ENCODE measurements at places on chromosomes 3 and 15. TPM values are rescaled to one million over a fixed set of nuclear protein-coding genes. Genes with fewer than 3 reads are reported as not detected.

DNA sequence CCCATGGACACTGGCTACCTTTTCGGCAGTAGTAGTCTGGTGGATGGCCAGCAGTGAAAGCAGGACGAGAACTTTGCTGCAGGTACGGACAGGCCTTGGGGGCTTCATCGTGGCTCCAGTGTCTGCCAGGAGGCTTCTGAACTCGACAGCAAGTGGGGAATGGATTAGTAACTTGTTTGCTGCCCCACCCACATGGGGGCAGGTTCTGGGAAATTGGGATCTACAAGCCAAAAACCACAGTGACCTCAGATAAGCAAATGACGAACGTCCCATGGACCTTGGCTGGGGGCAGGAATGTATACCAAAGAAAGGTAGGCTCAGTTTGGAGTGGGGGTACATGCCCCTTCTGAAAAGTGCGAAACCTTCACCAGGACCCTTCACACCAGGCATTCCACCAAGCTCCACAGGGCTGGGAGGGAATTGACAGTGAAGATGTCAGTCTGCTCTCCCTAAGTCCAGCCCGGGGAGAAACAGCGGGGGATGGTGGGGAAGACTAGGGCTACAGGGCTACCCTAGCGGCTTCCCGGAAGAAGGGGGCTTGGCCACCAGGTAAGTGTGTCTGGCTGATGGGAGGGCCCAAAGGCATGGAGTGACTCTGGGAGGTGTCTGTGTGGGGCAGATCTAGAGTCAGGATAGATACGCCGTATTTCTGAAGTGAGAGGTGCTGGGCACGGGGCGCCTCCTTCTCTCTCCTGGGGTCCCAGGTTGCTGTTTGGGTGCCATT, at the start of gene ITIH4:
Gene ITIH4 (minus strand): TSS at position 138 of the 724 bp plus-strand sequence. CDS start 30 bp downstream, at position 108.
- peaks cover 16% of the 10 kb centered on the region for H3K4me1 ChIP-seq
- H3K36me3 ChIP-seq, result no peaks in the 10 kb centered on the region
- no peak for DNase-seq

- H3K4me1 ChIP-seq, result no peaks in the 10 kb centered on the region
- H3K4me3 ChIP-seq, result no peak overlapping the region
- H3K27me3 ChIP-seq, result no peaks in the 10 kb centered on the region
- DNase-seq, result no peak
- no peaks in the 10 kb centered on the region for H3K36me3 ChIP-seq
Measured at GRCh38 chr3:19248767-19249166, 100.5 kb downstream of the KCNH8 start.

DNA sequence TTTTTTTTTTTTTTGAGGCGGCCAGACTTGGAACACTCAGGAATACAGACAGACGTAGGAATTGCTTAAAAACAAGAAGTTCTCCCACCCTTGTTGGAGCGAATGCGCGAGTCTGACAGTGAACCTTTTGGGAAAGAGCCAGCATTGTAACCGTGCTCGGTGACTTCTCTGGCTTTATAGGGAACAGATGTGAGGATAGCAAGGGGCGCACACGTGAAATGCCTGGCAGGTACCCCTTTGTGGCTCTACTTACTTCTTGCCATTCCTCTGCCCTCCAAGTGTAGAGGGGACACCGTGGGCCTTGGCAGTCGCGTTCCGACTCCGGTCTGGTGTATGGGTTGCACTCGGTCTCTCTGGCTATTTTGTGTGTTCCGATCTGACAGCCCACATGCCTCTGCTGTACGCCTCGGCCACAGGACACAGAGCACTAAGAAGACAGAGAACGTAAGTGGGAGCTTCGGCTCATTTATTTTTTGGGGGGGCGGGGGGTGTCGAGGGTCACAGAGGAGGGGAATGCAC, 126.4 kb downstream of the ADAMTS9 start:
- DNase-seq, result no peak
- H3K36me3 ChIP-seq, result no peaks in the 10 kb centered on the region
- H3K27me3 ChIP-seq, result no peaks in the 10 kb centered on the region
- H3K27ac ChIP-seq, result no peak overlapping the region

GRCh38 chr3:11819146-11819689, 27.5 kb downstream of the TAMM41 start:
- H3K36me3 ChIP-seq, result peaks cover 32% of the 10 kb centered on the region
- H3K4me3 ChIP-seq, result no peak overlapping the region
- no peaks in the 10 kb centered on the region for H3K27me3 ChIP-seq
- DNase-seq, result no peak
- no peak overlapping the region for H3K27ac ChIP-seq

DNA sequence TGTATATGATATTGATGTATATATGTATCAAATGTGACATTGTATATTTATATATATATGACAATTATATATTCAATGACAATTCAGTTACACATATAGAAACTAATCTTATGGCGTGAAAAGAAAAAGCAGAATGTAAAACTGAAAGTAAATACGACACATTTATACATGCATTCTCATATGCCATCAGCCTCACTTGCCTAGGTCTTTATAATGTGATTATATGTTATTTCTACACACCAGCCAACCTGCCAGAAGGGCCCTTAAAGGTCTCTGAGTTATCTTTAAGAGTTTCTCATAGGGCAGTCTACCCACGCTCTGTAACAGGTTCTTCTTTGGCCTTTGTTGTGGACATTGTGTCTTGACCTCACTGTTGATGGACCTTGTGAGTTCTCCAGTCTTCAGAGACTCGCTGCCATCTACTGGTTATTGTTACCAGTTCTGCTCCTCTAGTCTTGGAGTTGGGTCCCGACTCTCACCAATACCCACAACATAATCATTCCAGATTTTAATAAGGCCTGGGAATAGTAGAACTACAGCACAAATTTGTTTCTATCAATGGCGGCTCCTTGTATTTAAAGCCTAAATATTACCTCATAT, 371.5 kb upstream of the GOLIM4 start:
- no peaks in the 10 kb centered on the region for H3K27me3 ChIP-seq
- no peak overlapping the region for H3K27ac ChIP-seq
- H3K4me1 ChIP-seq, result no peaks in the 10 kb centered on the region
- H3K36me3 ChIP-seq, result no peaks in the 10 kb centered on the region

DNA sequence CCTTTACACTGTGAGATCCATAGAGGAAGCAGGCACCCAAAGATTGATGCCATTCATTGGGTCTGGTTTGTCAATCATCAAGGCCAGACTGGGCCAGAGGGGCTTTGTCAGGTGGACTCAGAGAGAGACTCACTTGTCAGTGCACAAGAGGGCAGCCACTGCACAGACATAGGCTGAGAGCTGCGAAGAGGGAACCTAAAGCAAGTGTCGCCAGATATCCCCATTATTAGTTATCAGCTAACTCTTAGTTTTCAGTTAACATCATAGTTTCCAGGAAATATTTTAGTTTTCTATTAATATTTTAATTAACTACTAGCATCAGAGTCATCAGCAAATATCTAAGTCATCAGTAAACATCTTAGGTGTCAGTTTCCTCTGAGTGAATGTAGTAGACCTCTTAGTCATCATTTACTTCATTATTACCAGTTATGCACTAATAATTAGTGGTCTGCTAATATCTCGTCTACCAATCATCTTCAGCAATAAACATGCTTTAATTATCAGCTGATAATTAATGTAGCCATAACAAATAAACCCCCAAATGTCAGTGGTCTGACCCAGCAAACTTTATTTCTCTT, 41.7 kb upstream of the LIMD1 start:
- no peak overlapping the region for H3K27ac ChIP-seq
- peaks cover 7% of the 10 kb centered on the region for H3K4me1 ChIP-seq
- H3K27me3 ChIP-seq, result no peaks in the 10 kb centered on the region
- no peak overlapping the region for H3K4me3 ChIP-seq

GRCh38 chr15:74519311-74519710, 21.7 kb upstream of the ARID3B start:
- H3K4me3 ChIP-seq, result no peak overlapping the region
- peaks cover 3% of the 10 kb centered on the region for H3K4me1 ChIP-seq
- H3K27ac ChIP-seq, result no peak overlapping the region
- no peak for DNase-seq
- no peaks in the 10 kb centered on the region for H3K27me3 ChIP-seq
- H3K36me3 ChIP-seq, result no peaks in the 10 kb centered on the region

DNA sequence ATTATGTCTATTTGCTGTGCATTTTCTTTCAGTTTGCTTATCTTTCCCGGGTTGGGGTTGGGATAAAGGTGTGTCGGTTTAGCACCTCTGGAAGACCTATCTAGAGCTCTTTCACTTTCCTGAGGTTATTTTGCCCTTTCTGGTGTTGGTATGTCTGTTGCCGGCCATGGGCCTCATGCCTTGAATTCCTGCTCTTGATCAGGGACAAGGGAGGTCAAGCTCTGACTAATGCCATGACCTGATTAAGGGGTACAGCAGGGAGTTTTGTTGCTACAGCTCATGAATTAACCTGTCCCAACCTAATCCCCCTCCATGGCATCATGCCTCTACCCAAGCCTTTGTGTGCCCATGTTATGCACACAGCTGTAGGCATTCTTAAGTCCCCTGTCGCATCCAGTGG, 70.5 kb upstream of the GOLGA6B start:
- DNase-seq, result no peak
- H3K4me3 ChIP-seq, result no peak overlapping the region
- peaks cover 35% of the 10 kb centered on the region for H3K36me3 ChIP-seq
- peaks cover 2% of the 10 kb centered on the region for H3K4me1 ChIP-seq

- H3K27ac ChIP-seq, result no peak overlapping the region
- no peak for DNase-seq
- no peak overlapping the region for H3K4me3 ChIP-seq
- peaks cover 4% of the 10 kb centered on the region for H3K27me3 ChIP-seq
Measured at GRCh38 chr3:150372722-150373121, 35.4 kb upstream of the TSC22D2 start.

DNA sequence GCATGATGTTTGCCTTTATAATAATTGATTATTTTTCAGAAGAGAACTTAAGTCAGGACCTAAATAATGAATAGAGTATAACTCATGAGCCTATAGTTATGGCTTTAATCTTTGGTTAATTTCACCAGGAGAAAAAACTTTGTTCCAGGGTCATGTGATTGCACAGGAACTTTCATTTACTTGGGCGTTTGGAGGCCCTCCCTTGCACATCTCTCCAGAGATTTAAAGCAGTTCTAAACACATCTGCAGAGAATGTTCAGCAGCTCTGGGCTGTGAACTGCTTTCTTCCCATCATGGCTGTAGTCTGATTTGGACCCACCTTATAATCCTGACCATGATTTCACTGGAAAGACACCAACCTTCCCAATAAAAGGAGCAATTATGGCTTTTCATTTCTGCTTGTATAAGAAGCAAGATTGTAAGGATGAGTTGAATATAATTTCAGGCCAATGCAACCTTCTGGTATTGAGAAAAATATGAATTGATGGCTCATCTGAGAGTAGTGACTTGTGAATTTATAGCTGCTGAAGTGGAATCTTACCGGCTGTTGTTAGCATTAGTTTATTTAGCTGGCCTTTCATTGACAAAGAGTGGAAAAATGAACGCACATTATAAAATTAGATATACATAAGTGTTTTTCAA, 80.9 kb upstream of the PRTG start:
- peaks cover 13% of the 10 kb centered on the region for H3K4me1 ChIP-seq
- DNase-seq, result no peak
- H3K27ac ChIP-seq, result no peak overlapping the region
- H3K27me3 ChIP-seq, result no peaks in the 10 kb centered on the region
- H3K4me3 ChIP-seq, result no peak overlapping the region

GRCh38 chr3:128680603-128681368, 30.2 kb upstream of the RPN1 start:
- H3K36me3 ChIP-seq, result no peaks in the 10 kb centered on the region
- H3K27me3 ChIP-seq, result peaks cover 2% of the 10 kb centered on the region
- peak overlapping the region; percentile 79 for H3K4me3 ChIP-seq
- peak; percentile 95 for DNase-seq

DNA sequence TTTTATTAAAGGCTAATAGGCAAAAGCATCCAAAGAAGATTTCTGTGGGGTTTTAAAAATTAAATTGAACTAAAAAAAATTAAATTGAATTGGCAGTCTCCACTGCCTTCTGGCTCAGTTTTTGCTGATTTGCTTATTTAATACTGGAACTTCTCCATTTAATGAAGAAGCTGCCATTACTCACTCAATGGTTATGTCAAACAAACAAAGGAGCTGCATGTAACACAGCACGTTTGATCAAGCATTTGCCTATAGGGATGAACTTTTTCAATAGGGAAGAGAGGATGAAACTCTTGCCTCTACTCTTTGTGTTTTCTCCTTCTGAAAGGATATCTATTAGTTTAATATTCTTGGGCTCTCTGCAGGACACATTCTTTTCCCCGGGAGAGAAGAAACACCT, 4.8 kb upstream of the HCLS1 start:
- H3K4me3 ChIP-seq, result no peak overlapping the region
- H3K27ac ChIP-seq, result no peak overlapping the region
- DNase-seq, result no peak

DNA sequence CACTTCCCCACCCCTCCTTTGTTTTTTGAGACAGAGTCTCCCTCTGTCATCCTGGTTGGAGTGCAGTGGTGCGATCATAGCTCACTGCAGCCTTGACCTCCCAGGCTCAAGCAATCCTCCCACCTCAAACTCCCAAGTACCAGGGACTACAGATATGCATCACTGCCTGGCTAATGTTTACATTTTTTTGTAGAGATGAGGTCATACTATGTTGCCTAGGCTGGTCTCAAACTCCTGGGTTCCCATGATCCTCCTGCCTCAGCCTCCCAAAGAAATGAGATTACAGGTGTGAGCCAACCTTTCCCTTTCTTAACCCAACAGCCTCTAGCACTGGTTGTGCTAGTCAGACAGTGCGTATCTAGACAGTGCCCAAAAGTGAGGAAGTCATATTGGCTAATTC, 6.4 kb upstream of the GATM start:
- H3K4me1 ChIP-seq, result no peaks in the 10 kb centered on the region
- no peak overlapping the region for H3K4me3 ChIP-seq
- H3K27ac ChIP-seq, result no peak overlapping the region
- DNase-seq, result no peak
- H3K36me3 ChIP-seq, result no peaks in the 10 kb centered on the region
- peaks cover 52% of the 10 kb centered on the region for H3K27me3 ChIP-seq

DNA sequence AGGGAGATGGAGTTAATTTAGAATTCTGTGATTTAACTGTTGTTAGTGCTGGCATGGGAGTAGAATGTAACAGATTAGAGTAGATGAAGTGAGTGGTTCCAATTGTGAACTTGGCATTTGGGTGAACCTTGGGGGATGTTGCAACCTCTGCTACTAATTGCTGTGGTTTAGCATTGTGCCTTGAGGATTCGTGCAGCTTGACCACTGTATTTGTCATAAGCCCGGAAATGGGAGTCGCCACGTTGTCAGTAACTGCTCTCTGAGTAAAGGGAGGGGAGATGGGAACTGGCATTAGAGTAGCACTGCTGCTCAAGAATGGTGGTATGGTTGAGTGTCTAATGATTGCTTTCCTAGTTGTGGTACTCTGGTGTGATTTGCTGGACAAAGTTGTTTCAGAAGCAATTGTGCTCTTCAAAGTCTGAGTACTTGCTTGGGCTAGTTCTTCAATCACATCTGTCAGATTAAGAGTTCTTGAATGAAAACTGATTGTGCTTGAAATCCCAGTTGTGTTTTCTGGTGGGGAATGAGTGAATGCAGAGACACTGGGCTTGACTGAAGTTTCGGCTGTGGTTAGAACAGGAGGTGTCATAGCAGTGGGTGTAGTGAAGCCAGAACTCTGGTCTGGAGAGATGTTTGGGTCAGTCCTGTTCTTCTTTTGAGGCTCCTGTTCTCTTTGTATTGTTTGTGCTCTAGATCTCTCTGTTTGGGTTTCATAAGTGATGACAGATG, 15.4 kb downstream of the IGSF10 start:
- H3K36me3 ChIP-seq, result no peaks in the 10 kb centered on the region
- no peak overlapping the region for H3K27ac ChIP-seq
- H3K4me1 ChIP-seq, result no peaks in the 10 kb centered on the region

Gene PIERCE2
- total RNA-seq, result not detected

Gene CAPN3
- 4.6 TPM for total RNA-seq

Gene ZNF80
- total RNA-seq, result 4.5 TPM

Gene H1-8
- not detected for total RNA-seq
